ENCODE measurements at places on chromosomes 1 and 21.
A peak's percentile ranks its signal among the peaks of the same experiment; 100 is the strongest.

- DNase-seq = no peak
Measured at GRCh38 chr1:15702722-15703550, 18.8 kb downstream of the PLEKHM2 start.

DNA sequence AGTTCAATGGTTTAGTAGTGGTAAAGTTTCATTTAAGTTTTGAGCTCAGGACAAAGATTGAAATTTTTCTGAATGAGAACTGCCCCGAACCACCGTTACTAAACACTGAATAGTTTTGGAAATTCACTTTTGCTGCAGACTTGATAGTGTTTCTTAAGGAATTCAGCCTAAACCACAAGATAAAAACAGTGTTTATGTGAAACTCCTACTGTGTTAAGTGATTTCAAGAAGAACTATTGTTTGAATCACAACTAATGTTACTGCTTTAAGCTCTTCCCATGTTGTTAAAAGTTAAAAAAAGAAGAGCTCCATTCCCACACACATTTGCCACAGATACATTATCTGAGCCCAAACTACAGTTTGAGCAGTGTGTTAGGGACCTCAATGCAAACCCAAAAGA lies 159.2 kb downstream of the DYRK1A start:
- no peak for DNase-seq

DNA sequence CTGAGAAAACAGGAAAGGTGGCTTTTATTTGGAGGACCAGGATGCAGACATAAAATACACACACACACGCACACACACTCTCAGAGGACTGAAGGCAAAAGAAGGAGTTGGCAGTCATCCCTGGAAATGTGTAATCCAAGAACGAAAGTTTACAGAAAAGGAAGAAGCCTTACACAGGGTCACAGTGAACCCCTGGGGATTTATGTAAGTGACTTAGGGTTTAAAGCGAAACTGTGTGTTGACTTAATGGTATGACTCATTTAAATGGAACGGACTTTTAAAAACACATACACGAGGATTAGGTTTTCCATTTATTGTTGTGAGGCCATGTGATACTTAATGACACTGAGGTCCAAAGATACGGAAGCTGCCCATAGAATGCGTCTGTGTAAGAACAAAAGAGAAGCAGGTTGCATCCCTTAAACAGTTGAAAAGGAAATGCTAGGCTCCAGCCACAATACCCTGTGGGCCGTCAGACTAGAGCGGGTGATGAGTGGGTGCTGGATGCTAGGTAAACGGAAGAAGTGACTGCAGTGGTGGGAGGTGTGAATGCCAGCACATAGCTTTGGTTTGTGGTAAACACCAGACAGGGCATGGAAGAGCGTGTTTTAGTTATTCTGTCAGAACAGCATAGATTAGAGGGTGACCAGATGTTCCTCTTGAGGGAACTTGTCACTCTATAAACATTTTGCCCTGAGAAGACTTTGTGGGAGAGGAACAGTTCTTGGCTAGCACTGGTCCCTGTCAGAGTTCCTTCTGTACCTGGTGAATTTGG lies 21.6 kb upstream of the BCL10 start:
- no peak for DNase-seq

GRCh38 chr21:17438635-17439034 lies 74.2 kb upstream of the CXADR start:
- no peak for DNase-seq

GRCh38 chr21:37000381-37000780 lies 6.1 kb upstream of the RIPPLY3 start:
- no peak for DNase-seq

- DNase-seq = no peak
Measured at GRCh38 chr1:183093786-183094298, 70.6 kb downstream of the LAMC1 start.

DNA sequence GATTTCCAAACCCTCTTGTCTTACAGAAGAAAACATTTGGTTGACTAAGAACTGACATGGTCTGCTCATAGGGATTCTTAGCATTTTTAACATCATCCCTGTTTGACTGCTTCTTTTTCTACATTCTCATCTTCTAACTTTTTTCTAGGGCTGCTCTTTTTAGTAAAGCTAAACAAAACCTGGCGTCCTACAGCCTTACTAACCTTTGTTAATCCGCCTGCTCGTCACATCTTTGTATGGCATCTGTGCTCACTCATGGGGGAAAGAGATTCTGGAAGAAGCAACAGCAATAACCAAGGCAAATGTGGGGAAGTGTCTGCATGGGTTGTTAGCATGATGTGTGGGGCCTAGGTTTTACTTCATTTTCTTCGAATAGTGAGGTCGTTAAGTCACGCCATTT lies 92.0 kb downstream of the KIF1B start:
- no peak for DNase-seq

DNA sequence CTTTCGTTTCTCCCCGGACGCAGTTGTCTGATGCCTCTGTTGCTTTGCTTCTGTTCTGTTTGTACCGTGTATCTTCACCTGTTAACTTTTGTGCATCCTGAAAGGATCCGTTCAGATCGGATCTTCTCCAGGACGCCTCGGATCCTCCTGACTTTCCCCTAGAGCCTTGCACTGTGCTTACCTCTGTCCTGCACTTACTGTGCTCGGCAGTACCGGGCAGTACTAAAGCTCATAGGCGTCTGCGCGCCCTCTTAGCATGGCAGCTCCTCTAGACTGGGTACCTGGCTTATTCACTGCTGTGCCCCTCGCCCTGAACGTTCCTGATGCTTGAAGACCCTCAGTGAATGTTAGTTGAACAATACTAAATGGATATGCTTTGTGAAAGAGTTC lies 934 bp downstream of the SCP2 start:
- no peak for DNase-seq

GRCh38 chr1:32871364-32872191 lies 866 bp upstream of the FNDC5 start:
- no peak for DNase-seq

DNA sequence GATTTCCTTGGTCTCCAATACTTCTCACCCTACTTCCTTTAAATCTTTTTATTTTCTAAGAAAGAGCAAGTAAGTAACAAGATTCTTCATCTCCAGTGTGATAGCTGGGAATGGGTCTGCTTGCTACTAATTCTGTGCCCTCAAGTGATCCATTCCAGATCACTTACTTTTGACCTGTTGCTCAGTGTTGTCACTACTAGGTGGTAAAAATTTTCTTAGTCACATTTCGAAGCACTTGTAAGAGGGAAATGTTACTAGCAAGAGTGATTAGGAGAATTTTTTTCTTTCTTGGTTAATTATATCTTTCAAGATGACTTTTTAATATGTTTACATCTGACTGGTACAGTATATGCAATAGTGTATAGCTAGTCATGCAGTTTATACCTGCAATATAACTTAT lies 2.2 kb downstream of the UBAP2L start:
- no peak for DNase-seq

- DNase-seq = no peak
Measured at GRCh38 chr1:85201340-85202091, 700 bp upstream of the SYDE2 start.

GRCh38 chr1:228953207-228953606 lies 217.9 kb downstream of the RHOU start:
- DNase-seq = no peak

GRCh38 chr1:207920444-207921021 lies 9.6 kb upstream of the CD34 start:
- no peak for DNase-seq

- DNase-seq = no peak
Measured at GRCh38 chr1:38044221-38045215, 2.1 kb downstream of the POU3F1 start.

DNA sequence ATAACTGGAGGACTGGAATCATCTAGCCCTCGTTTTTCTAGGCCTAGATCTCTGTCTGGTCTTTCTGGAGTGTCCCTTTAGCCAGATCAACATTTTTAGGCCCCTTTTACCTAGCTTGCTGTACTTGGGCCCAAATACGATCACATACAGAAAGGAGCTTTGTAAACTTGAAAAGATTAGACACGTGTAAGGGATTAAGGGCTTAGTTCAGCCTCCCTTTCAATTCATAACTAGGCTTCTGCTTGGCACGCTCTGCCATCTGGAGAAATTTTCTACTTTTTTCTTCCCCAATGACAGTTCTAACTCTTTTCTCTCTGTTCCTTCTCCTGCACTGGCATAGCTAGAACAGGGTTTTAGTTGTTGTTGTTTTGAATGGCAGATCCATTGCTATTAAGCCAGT lies 153.3 kb upstream of the BEND5 start:
- no peak for DNase-seq

DNA sequence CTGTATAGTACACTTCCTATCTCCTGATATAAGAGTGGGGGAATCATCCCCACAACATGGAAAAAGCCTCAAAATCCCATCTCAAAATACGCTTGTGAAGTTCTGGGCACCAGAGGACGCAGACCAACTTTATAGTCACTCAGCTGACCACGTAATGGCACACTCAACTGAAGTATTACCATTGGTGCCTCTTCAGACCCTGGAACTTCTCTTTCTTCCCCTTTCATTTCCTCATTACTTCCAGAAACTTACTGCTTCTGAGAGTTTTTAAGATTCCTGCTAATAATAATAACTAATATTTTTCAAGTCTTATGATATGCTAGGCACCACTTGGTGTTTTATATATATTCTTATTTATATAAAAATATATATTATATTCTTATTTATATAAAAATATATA lies 202.6 kb downstream of the PTPRC start:
- DNase-seq = no peak

- no peak for DNase-seq
Measured at GRCh38 chr1:16920951-16921350, 780 bp upstream of the CROCC start.

GRCh38 chr1:210302501-210302900 lies 26.2 kb upstream of the HHAT start:
- no peak for DNase-seq

- peak; percentile 65 for DNase-seq
Measured at GRCh38 chr1:24321697-24322469, 2.7 kb downstream of the GRHL3 start.

- DNase-seq = no peak
Measured at GRCh38 chr1:96901783-96902363, 180.3 kb downstream of the PTBP2 start.

- DNase-seq = no peak
Measured at GRCh38 chr21:45333583-45334121, 46.0 kb upstream of the POFUT2 start.

DNA sequence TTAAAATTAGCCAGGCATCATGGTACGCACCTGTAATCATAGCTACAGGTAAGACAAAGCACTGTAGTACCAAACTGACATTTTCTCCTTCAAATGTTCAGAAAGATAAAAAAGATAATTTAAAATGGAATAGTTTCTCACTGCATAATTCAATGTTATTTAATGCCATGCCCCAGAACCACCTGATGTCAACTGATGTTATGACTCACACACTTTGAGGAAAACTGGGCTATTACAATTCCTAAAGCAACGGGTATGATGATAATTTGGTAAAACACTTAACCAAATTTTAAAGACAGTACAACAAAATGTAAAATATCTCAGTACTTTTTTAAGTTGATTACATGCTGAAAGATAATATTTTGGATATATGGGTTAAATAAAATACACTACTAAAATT lies 22.9 kb upstream of the PLEKHO1 start:
- no peak for DNase-seq

- DNase-seq = no peak
Measured at GRCh38 chr1:223144914-223145313, 1.9 kb upstream of the TLR5 start.

DNA sequence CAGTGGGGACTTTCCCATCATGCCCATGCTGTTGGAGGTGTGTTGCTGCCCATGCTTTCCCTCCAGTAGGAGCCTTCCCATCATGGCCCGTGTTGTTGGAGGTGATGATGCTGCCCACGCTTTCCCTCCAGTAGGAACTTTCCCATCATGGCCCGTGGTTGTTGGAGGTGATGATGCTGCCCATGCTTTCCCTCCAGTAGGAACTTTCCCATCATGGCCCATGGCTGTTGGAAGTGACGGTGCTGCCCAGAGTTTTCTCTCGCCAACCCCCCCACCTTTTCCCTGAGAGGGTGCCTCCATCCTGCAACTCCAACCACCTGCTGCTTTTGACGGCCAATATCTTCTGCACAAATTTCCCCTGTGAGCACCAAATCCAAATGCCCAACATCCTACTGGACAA lies 205.7 kb downstream of the TOMM20 start:
- no peak for DNase-seq

DNA sequence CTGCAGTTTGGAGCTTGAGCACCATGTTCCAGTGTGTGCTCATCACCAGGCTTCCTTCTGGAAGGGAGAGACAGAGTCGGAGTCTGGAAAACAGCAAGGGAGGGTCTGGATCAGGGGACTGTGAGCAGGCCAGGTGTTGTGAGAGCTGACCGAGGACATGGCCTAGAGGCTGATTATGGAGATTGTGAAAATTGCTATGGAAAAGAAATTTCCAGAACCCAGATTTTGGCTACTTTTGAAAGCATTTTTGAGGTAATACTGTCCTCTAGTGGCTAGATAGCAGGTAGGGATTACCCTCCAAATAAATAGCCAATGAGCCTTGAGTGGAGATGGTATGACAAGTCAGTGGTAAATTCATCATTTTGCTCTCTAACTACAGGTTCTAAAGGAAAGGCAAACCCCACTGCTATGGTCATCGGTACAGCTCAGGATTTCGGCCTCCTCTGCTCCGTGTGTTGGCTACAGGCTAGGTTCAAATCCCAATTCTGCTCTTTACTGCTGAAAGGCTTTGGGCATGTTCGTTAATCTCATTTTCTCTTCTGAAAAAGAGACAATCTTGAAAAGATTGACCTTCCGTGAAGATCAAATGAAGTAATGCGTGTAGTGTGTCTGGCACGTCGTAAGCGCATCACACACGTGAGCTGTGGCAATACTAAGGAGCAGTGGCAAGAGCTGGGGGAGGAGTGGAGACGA lies 1.0 kb upstream of the HAO2 start:
- no peak for DNase-seq

DNA sequence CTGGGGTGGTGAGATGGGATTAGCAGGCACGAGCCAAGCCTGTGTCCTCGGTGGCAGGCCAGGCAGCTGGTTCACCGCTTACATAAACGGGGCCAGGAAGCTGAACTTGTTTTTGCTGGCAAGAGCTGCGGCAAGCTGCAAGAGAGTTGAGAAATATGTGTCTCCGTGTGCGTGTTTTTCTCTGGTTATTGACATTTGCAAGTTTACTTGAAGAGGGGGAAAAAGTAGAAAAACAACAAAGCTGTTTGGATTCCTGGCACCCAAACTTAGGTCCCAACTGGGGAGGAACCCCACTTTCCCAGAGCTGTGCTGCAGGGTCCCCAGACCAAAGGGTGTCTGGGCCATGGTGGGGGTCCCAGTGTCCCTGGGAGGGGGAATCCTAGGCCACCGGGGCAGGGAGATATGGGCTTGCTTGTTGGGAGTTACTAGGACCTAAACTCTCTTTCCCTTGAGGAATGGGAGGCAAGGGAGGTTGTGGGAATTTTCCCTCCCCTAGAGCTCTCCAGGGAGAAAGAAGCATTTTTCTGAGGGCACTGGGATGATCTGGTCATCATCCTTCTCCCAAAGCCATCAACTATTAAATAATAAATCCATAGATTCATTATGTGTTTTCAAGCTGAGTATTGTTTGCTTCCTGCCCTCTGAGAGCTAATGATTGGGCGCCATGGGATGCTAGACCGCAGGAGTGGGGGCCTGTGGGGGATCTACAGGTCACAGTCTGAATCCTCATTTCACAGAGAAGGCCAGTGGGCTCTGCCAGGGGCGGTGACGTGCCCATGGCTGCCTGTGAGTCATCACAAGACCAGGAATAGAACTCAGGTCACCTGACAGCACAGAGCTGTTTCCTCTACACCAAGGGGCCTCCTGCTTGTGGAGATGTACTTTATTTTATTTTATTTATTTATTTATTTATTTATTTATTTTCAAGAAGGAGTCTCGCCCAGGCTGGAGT lies 14.8 kb downstream of the IL6R start:
- DNase-seq = peak; percentile 96

Measured in ascending aorta (tissue), 2 donors.